Daoy (cell line): ENCODE measurements at places on chromosomes 4 and X.
A peak's percentile ranks its signal among the peaks of the same experiment; 100 is the strongest.

DNA sequence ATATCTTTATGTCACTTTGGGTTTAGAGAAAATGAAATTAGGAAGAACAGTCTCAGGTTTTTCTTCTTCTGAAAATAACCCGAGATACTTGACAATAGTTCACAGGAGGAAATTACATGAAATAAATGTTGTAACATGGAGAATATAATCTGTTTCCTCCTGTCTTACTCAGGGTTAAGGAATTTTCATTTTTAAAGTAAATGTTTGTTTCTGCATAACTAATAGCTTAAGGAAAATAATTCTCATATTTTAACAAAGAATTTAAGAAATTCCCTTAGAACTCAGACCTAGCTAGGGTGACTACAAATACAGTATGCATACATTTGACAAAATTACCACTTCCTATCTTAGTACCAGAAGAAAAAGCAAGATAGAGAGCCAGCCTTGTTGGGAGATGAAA, 17.2 kb upstream of the SPRY1 start:
- no peak for DNase-seq

- DNase-seq = peak; percentile 19
Measured at GRCh38 chr4:478373-478772, 20.6 kb downstream of the ZNF721 start.

DNA sequence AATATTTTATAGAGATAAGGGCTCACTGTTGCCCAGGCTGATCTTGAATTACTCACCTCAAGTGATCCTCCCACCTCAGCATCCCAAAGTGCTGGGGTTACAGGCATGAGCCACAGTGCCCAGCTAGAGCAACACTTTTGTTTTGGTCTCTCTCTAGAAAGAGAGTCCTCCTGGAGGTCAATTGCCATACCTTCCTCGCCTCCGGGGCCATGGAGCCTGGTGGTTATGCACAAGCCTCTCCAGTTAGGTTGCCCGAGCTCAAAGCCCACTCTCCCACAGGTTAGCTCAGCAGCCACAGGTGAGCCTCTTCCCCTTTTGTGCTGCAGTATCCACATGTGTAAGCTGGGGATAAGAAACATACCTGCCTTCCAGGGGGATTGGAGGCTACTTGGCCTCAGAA, 24.2 kb upstream of the MAN2B2 start:
- DNase-seq = no peak

DNA sequence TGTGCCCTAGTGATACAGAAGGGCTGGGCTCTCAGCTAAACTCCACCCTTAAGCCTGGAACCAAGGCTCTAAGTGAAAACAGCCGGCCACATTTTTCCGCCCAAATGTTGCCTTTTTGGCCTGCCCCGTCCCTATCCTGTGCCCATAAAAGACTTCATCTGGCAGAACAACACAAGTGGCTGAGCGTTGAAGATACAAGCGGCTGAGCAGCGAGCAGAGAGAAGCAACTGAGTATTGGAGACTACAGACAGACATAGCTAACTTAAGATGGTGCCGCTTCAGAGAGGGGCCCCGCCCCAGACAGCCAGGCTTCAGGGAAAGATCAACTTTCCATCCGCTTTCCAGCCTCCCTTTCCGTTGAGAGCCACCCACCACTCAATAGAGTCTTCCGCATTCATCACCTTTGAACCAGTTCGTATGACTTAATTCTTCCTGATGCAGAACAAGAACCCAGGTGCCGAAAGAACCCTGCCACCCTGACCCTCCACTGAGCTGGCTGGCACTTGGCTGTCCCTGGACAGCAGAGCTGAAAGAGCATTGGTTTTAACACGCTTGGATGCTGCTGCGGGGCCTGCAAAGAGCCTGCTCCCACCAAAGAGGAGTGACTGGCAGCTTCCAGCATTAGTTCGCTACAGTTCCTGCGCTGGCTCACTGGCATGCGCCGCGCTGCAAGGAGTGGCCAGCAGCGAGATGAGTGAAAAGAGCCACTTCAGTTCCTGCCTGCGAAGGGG, 853.2 kb upstream of the INTU start:
- no peak for DNase-seq

DNA sequence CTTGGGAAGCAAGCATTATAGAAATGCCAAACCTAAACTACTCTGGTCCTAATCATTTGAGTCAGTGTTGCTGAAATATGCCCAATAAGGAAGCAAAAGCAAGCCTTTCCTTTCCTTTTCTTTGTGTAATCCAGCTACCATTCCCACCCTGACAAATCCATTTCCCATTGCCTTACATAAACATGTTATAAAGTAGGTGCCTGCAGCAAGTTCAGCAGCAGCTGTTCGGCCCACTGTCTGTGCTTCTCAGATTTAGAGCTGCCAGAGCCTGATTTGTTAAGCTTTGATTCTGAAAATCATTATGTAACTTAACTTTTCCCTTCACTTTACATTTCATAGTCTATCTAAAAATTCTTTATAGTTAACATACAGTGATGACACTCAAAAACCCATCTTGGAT, 148.6 kb downstream of the EPHA5 start:
- no peak for DNase-seq

DNA sequence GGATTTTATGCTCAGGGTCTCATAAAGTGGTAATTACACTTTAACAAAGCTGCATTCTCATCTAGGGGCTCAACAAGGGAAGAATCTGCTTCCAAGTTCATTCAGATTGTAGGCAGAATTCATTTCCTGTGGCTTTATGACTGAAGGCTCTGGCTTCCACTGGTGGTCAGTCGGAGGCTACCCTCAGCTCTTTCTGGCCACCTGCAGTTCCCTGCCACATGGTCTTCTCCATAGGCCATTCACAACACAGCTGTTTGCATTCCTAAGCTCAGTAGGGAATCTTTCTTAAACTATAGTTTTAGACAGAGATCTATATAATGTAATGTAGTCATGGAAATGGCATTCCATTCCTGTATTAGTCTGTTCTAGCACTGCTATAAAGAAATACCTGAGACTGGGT, 973.0 kb upstream of the SLIT2 start:
- DNase-seq = no peak

DNA sequence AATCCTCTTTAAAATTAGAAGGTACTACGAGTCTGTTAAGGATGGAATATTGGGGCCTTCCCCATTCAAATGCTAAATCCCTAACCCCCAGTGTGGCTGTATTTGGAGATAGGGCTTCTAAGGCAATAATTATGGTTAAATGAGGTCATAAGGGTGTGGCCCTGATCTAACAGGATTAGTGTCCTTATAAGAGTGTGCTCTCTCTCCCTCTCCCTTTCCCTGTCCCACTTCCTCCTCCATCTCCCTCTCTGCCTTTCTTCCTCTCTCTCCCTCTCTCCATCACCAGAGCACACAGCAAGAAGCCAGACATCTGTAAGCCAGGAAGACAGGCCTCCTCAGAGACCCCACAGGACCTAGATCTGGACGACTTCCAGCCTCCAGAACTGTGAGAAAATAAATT, 116.9 kb downstream of the COL25A1 start:
- no peak for DNase-seq

GRCh38 chr4:70945046-70945445, 42.9 kb downstream of the MOB1B start:
- no peak for DNase-seq
